AG09319 (cell line): ENCODE measurements at places on chromosomes 7 and 10.

- DNase-seq = no peak
Measured at GRCh38 chr7:24881623-24882022, 98.4 kb downstream of the OSBPL3 start.

- DNase-seq = no peak
Measured at GRCh38 chr7:155998766-155999630, 186.7 kb upstream of the SHH start.

GRCh38 chr10:68955355-68955831 is 577 bp upstream of the DDX21 start:
- no peak for DNase-seq

DNA sequence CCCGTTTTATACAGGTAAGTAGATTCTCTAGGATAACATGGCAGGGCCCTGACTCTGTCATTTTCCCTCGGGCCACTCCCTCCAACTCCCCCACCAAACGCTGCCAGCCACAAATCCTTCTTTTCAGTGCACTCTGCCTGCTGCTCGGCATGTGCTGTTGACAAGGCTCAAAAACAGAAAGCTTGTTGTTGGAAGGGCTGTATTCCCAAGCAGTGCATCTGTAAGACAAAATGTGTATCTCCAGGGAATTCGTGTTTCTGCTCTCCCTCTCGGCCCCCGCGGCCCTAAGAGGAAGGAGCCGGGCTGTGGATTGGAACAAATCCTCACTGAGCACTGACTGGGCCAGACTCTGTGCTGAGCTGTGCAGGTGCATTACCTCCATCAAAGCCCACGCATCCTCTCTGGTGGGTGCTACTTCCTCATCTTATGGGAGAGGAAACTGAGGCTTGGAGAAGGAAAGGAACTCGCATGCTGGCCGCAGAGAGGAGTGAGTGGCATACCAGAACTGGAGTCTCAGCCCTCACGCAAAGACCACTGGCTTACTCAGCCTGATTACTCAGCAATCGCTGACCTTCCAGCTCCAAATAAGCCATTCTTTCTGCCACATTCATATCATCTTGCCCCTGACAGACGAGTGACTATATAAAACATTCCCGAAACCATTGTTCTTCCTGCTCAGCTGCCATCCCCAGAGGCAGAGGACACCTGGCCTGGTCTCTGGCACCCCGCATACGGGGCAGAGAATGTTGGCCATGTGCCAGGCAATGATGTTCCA is 33.5 kb upstream of the ENO4 start:
- no peak for DNase-seq

DNA sequence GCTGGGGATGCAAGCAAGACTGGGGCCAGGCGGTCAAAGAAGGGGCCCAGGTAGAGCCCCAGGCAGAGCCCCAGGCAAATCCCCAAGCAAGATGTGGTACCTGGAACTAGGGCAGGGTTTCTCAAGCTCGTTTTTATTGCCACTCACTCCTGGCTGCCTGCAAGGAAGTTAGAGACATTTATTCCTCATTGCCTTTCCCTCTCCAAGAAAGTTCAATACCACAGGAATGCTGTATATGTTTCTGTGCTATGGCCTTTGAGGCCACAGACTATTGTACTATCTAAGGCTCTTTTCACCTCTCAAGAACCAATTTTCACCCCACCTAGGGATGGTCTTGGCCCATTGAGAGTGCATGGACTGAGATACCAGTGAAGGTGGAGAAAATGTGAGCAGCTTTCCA is 71.3 kb downstream of the TACC2 start:
- DNase-seq = no peak

DNA sequence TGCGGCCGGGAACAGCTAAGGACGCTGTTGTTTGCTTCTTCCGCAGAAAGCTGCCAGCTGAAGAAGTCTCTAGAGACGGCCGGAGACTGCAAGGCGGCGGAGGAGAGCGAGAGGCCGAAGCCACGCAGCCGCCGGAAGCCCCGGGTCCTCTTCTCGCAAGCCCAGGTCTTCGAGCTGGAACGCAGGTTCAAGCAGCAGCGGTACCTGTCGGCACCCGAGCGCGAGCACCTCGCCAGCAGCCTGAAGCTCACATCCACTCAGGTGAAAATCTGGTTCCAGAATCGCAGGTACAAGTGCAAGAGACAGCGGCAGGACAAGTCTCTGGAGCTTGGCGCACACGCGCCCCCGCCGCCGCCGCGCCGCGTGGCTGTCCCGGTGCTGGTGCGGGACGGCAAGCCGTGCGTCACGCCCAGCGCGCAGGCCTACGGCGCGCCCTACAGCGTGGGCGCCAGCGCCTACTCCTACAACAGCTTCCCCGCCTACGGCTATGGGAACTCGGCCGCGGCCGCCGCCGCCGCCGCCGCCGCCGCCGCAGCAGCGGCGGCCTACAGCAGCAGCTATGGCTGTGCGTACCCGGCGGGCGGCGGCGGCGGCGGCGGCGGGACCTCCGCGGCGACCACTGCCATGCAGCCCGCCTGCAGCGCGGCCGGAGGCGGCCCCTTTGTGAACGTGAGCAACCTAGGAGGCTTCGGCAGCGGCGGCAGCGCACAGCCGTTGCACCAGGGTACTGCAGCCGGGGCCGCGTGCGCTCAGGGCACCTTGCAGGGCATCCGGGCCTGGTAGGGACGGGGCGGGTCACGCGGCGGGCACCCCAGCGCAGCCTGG is 2.4 kb downstream of the NKX2-3 start:
- no peak for DNase-seq

GRCh38 chr10:11326913-11327616 is 284.4 kb downstream of the USP6NL start:
- DNase-seq = no peak

DNA sequence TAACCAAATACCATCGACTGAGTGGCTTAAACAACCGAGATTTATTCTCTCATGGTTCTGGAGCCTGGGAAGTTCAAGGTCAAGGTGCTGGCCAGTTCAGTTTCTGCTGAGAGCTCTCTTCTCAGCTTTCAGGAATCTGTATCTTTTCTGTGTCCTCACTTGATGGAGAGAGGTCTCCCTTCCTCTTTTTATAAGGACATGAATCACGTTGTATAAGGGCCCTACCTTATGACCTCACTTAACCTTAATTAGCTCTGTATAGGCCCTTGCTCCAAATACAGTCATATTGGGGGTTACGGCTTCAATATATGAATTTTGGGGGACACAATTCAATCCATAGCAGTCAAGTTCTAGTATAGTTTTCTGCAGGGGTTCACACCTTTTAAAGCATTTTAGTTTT is 135.2 kb upstream of the ADO start:
- no peak for DNase-seq

DNA sequence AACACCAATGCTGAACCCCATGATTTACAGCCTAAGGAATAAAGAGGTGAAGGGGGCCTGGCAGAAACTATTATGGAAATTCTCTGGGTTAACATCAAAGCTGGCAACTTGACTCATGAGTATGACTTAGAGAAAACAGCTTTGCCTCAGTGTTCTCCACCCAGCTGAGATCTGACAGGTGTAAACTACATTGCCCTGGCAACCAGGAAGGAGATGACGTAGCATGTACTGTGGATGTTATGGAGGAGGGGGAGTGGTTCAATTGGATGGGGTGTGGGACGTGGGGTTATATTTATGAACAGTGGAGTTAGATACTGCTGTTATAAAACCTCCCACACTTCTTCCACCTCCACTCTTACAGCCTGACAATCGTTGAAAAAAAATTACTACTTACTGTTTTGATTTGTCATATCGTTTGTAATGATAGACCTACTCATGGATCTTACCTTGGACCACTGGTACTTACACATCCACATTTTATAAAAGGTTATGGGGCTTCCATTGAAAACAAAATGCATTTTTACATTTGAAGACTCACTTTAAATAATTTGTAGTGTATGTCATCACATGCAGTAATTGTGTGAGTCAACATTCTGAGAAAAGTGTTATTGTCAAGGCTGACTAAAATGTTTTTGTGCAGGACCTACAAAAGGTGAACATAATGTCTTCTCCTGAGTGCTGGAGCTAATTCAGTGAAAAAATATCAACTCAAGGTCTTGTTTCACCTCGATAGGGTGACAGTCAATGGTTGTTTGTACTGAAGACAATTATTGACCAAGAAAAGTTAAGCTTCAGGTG is 6.4 kb downstream of the OR2F1 start:
- no peak for DNase-seq

DNA sequence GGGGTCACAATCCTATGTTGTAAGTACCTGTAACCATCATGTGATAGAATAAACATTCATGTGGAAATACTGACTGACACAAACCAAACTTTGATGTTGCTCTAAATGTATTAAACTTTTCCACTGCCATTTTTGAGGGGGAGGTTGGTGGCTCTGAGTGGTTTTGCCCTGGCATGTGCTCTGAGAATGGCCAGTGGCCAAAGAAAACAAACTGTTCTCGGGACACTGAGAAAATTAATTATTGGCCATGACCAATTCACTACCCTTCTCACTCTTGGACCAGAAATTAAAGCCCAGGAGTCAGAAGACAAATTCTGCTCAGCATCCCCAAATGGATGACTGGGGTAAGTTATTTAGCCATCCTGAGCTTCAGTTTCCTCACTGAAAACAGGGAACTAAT is 195.9 kb downstream of the XPNPEP1 start:
- DNase-seq = no peak

DNA sequence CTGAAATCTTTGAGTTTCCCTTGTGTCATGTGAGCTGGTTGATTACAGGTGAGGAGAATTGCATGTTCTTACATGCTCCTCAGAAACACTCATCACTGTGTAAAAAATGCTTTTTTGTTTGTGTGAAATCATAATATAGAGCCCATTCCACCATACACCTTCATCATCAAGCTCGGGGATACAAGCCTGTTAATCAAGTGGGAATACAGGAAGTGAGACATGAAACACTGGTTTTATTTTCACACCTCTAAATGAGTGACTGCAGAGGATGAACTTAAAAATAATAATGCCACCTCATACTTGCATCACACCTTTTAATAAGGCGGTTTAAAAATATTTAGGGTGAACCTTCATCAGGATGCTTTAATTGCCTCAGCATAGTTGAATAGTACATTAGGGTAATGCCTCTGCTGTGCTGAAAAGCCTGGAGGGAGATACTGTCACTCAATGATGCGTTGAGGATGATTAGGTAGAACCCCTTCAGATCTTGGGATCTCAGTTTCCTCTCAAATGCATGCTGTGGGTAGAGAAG is 164.6 kb downstream of the AUTS2 start:
- no peak for DNase-seq

DNA sequence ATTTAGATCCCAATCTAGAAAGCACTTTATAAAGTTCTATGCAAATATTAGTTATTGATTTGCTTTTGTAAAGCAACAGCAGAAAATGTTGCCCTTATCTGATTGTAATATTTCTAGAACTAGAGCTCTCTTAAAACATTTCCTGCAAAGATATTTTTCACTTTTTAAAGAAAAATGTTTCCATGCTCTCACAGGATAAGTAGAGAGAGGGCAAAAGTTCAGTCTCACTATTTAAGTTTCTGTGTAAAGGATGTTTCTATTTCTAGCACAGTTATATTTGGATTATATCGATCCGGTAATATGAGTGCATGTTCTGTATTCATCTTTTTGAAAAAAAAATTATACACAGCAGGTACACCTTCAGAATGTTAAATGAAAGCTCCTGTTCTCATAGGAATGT is 82.1 kb downstream of the PON1 start:
- no peak for DNase-seq

DNA sequence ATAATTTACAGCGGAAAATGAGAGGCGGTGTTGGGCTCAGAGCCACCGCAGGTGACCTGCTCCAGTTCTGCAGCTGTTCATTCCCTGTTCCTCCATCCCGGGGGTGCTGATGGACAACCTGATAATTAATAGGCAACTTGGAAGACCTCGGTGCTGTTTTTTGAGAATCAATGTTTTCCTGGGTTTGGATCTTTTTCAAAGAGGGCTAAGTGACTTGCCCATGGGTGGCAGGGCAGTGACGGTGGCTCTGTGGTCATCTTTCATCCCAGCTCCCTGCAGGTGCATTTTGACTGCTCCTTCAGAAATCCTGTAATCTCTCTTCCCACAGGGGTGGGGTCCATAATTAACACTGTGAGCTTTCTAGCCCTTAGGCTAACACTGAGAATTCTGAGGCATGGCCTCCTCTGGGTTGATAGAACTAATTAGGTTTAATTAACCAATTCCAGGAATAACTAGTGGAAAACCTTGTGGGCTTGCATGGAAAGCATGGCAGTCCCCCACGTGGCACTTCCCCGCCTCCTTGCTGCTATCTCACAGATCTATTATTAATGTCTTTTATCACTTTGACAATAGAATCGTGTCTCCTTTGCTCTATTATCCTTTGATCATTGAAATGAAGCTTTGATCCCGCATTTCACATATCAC is 217.9 kb downstream of the GLRX3 start:
- DNase-seq = no peak

GRCh38 chr10:70763567-70763966 is 21.6 kb downstream of the TBATA start:
- DNase-seq = no peak

GRCh38 chr7:111483078-111483477 is 79.2 kb downstream of the IMMP2L start:
- no peak for DNase-seq

GRCh38 chr10:109282510-109282909 is 640.8 kb downstream of the XPNPEP1 start:
- DNase-seq = no peak

DNA sequence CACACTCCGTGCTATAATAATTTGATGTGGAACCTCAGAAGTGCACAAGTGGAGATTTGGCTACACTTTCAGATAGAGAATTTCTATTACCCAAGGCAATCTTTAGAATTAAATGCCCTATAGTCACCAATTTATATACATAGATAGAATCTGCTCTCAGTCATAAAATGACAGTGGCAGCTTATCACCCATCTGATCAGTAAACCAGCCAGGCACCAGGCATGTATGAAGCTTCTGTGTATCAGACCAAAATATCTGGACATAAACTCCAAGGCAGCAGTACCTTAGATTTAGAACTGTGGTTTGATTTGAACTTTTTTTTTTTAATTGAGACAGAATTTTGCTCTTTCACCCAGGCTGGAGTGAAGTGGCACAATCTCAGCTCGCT is 180.9 kb downstream of the IPMK start:
- DNase-seq = no peak

DNA sequence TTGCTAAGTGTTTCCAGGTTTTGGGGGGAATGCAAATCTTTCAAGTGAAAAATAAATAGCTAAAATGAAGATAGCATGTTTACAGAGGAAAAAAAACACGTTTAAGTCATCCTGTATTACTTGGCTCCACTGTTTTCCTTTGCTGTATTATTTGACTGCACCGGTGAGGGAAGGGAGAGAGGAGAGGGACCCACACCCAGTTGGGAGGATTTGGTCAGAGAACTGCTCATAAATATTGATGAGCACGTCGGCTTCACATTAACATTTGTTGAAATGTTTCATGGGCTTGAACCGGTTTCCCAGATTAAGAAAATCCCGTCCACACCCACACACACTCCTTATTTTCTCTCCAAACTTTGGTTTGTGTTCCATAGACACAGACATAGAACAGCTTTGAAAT is 493.8 kb upstream of the MGMT start:
- no peak for DNase-seq

- no peak for DNase-seq
Measured at GRCh38 chr10:102118867-102119266, 1.3 kb downstream of the LDB1 start.

GRCh38 chr7:102875700-102876295 is 37.0 kb upstream of the LRRC17 start:
- DNase-seq = peak; percentile 80

GRCh38 chr7:117281562-117281961 is 41.3 kb downstream of the WNT2 start:
- DNase-seq = no peak

- DNase-seq = no peak
Measured at GRCh38 chr7:134948736-134949135, 37.6 kb upstream of the AGBL3 start.
